ENCODE measurements at places on chromosomes 3 and 15.

- DNase-seq: no peak
Measured at GRCh38 chr3:149626671-149627070, 31.2 kb downstream of the WWTR1 start.

GRCh38 chr3:30933478-30934207 lies 39.2 kb upstream of the GADL1 start:
- no peak for DNase-seq

DNA sequence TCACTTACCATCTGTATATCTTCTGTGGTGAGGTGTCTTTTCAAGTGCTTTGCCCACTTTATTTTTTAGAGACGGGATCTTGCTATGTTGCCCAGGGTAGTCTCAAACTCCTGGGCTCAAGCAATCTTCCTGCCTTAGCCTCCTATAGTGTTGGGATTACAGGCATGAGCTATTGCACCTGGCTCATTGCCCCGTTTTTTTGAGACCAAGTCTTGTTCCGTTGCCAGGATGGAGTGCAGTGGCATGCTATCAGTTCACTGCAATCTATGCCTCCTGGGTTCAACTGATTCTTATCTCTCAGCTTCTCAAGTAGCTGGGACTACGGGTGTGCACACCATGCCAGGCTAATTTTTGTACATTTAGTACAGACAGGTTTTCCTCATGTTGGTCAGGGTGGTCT lies 52.5 kb upstream of the TTBK2 start:
- DNase-seq: no peak

GRCh38 chr15:69290346-69291164 lies 8.2 kb upstream of the PAQR5 start:
- DNase-seq: no peak
